Tibial nerve (tissue), 4 donors: ENCODE measurements at places on chromosomes 7 and 10.
A peak's percentile ranks its signal among the peaks of the same experiment; 100 is the strongest.

DNA sequence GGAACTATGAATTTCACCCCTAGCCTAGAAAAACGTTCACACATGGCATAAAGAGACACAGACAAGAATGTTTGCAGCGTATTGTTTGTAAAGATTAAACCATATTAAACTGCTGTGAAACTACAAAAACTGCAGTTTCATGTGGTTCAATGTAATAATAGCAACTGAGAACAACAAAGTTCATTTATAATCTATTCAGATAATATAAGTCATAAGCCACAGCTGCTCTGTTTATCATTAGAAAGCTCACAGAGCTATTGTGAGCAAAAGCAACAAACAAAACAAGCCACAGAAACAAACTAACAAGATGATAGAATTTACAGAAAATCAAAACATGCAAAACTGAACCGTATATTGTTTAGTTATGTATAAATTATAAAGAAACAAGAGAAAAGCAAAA lies 113.5 kb downstream of the AHR start:
- no peak for DNase-seq

GRCh38 chr7:128172151-128172550 lies 68.9 kb upstream of the LEP start:
- no peak for DNase-seq

GRCh38 chr7:124422081-124422480 lies 343.5 kb downstream of the GPR37 start:
- no peak for DNase-seq

DNA sequence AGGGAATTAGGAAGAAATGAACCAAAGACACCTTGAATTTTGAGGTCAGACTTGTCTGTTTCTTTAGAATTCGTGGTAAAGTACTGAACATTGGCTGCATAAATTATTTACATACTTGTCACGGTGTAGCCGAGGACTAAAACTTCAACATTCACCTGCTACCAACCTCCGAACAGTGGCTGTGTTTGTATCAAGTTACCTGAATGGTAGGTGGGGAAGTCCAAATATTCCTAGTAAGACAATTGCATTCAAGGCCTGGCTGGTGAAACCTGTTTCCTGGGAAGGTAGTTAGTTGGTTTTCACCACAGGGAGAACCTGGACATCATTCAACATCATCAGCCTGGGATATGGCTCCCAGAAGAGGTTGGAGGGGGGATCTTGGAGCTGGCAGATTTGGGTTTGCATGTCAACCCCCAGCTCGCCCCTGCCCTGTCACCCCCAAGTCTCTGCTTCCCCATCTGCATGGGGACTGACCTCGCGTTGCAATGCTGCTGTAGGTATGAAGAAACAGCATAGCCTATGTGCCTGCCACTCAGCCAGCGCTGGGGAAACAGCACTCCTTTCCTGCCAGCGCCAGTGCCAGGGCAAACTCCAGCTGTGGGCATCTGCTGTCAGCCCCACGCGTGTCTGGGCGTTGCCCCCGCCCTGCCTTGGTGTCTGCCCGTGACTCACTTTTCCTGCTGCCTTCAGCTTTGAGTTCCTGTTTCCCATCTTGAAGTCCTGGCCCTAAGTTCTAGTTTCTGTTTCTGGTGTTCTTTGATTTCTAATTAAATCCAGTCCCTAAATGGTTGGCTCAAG lies 12.7 kb upstream of the LARP4B start:
- DNase-seq, result no peak

- DNase-seq, result no peak
Observed at GRCh38 chr7:139774376-139774775, 3.4 kb downstream of the HIPK2 start.

DNA sequence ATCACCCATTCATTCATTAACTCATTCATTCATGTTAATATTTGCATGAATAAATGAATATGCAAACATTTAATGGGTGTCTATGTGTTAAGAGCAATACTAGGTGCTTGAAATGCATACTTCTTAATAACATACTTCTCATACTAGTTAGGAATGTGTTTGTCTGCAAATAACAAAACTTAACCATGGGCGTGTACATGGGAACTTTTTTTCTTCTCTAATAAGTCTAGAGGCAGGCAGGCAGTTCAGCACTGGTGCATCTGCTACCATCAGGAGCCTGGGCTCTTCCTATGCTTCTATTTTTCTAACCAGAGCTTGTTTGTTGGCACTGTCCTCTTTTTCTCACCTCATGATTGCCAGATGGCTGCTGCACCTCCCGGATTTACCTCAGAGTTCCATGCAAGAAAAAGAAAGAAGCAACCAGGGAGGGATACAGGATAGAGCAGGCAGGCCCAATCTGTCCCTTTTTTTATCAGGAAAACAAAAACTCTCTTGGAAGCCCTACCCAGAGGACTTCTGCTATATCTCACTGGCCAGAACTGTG lies 22.7 kb downstream of the CDHR3 start:
- DNase-seq, result no peak

- DNase-seq, result no peak
Observed at GRCh38 chr10:111075577-111076185, 1.1 kb upstream of the ADRA2A start.

- DNase-seq, result no peak
Observed at GRCh38 chr7:135321556-135321955, 87.9 kb downstream of the STRA8 start.

- no peak for DNase-seq
Observed at GRCh38 chr10:123038782-123039631, 30.2 kb downstream of the ACADSB start.

DNA sequence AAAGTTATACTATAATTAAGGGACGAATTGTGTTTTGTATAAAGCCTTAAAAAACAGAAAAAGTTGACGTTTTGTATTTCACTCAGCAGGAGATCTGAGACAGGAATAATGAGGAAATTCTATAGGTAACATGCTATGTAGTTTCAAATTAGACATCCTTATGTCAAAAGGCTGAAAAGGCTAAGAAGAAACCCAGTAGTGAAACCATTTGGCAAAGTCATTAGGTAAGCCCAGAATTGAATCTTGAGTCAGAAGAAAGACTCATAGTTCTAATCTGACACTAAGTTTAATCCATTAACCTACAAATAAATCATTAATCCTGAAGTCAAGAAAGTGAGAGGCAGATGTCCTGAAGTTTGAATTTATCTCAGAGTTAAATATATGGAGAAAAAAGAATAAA lies 79.3 kb downstream of the RNF133 start:
- no peak for DNase-seq

- DNase-seq, result peak; percentile 76
Observed at GRCh38 chr10:21525367-21526187, at the start of gene SKIDA1. SKIDA1 (minus strand) TSS chr10:21525682; CDS start chr10:21517822, 7,860 bp downstream.

- peak; percentile 6 for DNase-seq
Observed at GRCh38 chr7:21028186-21028585, 241.5 kb upstream of the SP8 start.

DNA sequence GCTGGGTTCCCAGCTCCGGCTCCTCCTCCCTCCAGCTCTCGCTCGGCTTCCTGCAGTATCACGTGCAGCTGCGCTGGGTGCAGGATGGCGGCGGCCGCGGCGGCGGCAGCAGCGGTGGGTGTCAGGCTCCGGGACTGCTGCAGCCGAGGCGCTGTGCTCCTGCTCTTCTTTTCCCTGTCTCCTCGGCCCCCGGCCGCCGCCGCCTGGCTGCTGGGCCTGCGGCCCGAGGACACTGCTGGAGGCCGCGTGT lies at the start of gene CNNM1:
Gene CNNM1 (plus strand): TSS at position 53 of the 250 bp plus-strand sequence. CDS start 32 bp downstream, at position 85.
- no peak for DNase-seq

DNA sequence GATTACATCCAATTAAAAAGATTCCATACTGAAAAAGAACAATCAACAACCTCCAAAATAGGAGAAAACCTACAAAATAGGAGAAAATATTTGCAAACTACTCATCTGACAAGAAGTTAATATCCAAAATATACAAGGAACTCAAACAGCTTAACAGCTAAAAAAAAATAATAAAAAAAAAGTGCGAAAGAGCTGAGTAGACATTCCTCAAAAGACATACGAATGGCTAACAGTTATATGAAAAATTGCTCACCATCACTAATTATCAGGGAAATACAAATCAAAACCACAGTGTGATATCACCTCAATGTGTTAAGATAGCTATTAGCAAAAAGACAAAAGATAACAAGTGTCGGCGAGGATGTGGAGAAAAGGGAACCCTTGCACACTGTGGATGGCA lies 450.3 kb downstream of the PHTF2 start:
- DNase-seq, result no peak

DNA sequence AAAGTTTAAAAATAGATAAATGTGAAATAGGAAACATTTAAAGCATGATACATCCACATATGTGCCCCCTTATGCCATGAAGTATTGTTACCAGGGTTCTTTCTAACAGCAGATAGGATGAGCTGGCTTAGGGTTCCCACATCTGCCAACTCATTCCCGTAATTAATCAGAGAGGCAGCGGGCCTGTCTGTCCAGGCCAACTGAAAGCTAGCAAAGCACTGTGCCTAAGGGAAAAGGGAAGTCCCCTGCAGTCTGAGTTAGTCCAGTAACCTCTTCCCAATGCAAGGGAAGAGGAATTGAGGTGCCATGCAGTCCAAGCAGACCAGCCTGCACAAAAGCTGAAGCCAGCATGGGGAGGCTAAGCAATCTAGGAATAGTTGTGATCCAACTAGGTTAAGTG lies 18.3 kb upstream of the ZC3HAV1L start:
- no peak for DNase-seq

GRCh38 chr7:93148144-93148543 lies at the start of gene SAMD9L:
SAMD9L (minus strand) TSS chr7:93148385; CDS start chr7:93135971, 12,414 bp downstream.
- DNase-seq, result no peak

DNA sequence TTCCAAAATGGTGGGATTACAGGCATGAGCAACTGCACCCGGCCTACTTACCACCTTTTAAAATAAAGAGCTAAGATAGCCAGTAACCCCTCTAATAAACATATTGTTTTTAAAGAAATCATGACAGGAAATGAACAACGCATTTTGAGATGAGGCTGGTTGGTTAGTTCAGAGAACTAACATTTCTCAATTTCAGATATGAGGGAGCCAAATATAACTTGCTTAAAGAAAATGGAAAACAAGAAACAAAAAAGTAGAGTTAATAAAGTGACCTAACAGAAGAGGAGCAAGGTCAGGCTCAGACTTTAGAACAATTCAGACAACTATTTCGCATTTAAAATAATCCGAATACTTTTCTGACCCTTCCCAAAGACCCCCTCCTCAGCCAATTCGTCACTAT lies 254.9 kb upstream of the PHF14 start:
- DNase-seq, result no peak

DNA sequence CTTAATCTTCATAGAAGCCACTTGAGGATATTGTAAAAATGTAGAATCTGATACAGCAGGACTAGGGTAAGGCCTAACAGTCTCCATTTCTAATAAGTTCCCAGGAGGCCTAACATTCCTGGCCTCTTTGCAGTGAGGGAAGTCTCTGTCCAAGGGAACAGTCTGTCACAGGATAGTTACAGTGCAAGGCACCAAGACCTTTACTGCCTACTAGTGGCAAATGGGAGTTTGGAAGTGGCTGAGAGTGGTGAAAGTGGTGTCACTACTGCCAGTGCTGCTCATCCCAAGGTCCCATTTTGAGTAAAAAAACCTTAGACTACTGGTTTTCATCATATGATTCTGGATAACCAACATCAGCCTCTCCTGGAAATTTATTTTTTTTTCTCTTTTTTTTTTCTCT lies 619.5 kb upstream of the SEMA3D start:
- no peak for DNase-seq

DNA sequence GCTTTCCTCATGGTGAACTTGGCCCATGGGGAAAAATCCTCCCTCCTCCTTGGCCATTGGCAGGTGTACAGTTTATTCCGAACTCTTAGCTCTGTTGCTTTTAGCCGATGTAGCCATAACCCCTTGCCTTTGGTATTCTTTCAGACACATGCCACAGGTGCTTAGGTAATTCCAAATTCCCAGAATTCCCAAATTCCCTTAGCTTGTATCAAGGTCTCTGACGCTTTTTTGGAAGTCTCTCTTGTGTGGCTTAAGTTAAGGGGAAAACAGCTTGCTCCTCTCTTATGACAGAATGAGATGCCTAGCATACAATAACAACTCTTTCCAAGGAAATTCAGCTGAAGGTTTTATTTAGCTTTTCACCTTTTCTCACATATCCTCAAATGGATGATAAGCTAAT lies 68.0 kb downstream of the SUGCT start:
- DNase-seq, result no peak

DNA sequence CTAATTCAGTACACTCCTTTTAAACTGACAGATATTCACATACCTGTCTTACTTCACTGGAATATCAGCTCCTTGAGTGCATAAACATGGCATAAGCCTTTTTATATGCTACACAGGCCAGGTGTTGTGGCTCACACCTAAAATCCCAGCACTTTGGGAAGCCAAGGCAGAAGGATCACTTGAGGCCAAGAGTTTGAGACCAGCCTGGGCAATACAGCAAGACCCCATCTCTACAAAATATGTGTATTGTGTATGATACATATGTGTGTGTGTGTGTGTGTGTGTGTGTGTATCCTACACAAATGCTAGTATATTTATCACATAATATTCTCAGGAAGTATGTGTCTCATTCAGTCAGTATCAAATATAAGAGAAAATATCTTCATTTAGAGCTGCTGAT lies 45.3 kb downstream of the DNAJC12 start:
- DNase-seq, result no peak

GRCh38 chr10:36880898-36881297 lies 244.5 kb upstream of the ANKRD30A start:
- no peak for DNase-seq

DNA sequence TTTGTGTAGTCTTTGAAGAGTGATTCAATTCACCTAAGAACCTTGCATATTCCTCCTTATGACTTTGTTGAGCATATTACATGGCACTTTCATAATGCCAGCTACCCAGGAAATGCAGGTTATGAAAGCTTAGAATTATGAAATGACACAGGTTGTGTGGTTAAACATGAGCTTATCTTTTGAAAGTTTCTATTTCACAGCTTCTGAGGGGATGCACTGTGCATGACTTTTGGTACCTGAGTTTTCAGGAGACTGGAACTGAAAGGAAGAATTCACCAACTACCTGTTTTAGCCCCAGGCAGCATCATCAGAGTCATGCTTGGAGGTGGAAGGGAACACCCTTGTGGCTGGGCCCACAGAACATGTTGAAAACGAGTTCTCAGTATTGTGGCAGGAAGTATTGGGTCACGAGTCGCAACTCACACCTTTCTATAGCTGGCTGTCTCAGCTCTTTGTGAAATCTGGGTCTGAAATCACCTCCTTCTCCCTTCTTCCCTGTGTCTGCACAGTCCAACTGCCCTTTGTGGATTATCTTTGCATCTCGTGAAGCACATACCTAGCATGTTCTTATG lies 228.2 kb downstream of the PTEN start:
- DNase-seq, result no peak

- no peak for DNase-seq
Observed at GRCh38 chr7:149854611-149855360, 16.6 kb downstream of the ZNF862 start.

GRCh38 chr7:156919132-156919713 lies 26.2 kb upstream of the LMBR1 start:
- DNase-seq, result no peak

DNA sequence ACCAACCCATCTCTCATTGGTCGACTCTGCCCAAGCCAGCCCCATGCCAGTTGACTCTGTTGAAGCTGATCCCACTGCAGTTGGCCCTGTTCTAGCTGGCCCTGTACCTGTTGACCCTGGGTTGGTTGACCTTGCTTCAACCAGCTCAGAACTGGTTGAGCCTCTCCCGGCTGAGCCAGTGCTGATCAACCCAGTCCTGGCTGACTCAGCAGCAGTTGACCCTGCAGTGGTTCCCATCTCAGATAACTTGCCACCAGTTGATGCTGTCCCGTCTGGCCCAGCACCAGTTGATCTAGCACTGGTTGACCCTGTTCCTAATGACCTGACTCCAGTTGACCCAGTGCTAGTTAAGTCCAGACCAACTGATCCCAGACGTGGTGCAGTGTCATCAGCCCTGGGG lies 7.4 kb downstream of the PPRC1 start:
- no peak for DNase-seq
